ENCODE measurements at places on chromosomes 4 and X.

- DNase-seq = peak; percentile 5
Measured at GRCh38 chr4:4247696-4248028, 361 bp downstream of the TMEM128 start.

DNA sequence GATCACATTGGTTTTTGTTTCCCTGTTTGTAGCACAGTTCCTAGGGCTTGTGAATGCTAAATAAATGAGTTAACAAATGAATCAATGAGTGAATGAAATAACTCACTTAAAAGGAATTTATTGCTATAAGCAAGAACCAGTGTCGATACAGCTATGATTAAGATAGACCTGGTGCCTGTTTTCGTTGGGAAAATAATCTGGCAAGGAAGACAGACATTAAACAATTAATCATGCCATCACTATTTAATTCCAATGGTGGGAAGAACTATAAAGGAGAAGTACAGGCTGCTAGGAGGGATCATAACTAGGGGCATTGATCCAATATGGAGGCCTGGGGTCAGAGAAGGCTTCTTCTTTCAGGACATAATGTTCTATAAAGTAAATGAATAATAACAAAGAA is 4.5 kb upstream of the CBR4 start:
- DNase-seq = no peak

GRCh38 chrX:14896273-14896672 is 23.1 kb downstream of the MOSPD2 start:
- DNase-seq = no peak

DNA sequence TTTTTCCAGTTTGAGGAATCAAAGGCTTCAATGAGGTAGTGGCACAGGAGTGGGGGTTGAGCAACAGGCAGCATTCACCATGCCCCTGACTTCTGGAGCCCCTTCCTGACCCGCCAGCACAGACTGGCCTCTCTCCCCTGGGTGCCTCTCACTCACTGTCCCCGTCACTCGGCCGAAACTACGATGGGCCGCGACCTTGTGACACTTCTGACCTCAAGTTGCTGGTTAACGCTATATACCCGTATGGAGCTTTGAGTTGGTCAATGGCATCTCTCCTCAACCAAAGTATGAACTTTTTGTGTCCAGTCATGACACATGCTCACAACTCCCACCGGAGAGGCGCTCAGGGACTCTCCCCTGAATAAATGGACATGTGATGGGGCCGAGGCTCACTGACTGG is 72.1 kb downstream of the IRF2 start:
- DNase-seq = no peak

- DNase-seq = no peak
Measured at GRCh38 chr4:89519771-89520320, 212.2 kb upstream of the GPRIN3 start.

- DNase-seq = no peak
Measured at GRCh38 chr4:136241221-136241986, 1290.9 kb downstream of the PCDH18 start.

DNA sequence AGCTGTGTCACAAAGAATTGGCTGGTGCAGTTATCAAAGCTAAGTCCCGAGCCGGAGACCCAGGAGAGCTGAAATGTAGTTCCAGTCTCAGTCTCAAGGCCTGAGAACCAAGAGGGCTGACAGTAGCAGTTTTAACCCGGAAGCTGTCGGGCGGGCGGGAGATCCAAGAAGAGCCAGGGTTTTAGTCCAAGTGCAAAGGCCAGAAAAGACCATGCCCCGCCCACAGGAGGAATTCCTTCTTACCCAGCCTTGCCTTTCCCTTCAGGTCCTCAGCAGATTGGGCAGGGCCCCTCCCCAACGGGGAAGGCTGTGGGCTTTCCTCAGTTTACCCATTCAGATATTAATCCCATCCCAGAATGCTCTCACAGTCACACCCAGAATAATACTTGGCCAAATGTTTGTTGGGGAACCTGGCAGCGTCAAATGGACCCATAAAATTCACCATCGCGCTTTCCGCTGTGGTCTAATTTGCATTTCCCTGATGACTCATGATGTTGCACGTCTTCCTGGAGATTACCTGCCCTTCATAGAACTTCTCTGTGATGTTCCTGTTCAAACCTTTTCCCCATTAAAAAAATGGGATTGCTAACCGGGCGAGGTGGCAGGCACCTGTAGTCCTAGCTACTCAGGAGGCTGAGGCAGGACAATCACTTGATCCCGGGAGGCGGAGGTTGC is 16.2 kb downstream of the MAEA start:
- DNase-seq = peak; percentile 41

- peak; percentile 74 for DNase-seq
Measured at GRCh38 chr4:7831330-7831729, 108.3 kb downstream of the AFAP1 start.

DNA sequence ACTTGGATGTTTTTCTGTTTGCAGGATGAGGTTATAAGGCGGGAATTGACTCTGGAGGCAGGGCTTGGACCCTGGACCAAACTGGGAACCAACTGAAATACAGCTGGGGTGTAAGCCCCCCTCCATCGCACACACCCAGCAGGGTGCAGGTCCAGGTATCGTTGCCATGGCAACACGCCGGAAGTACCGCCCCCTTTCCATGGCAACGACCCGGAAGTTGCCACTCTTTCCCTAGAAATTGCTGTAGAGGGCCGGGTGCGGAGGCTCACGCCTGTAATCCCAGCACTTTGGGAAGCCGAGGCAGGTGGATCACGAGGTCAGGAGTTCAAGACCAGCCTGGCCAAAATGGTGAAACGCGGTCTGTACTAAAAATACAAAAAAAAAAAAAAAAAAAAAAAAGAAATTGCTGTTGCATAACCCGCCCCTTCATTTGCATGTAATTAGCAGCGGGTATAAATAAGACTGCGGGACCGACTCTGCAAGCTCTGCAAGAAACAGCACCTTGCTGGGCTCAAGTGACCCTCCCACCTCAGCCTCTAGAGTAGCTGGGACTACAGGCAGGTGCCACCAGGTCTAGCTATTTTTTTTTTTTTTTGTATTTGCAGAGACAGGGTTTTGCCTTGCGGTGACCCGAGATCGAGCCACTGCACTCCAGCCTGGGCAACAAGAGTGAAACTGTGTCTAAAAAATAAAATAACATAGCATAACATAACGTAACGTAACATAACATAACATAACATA is 139.6 kb downstream of the CRLF2 start:
- no peak for DNase-seq

DNA sequence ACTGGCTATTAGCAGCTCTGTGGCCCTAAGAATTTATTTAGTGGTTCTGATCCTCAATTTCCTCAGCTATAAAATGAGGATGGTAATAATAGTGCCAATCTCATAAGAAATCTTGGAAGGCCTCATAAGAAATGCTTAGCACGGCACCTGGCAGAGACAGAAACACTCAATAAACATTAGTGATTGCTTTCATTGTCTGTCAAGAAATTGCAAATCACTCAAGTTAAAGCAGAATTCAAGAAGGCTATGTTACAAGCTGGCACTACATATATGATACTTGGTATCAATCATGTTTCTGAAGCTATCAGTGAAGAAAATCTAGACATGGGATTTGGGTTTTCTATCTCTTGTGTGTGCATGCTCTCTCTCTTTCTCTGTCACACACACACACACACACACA is 267.7 kb upstream of the KCNIP4 start:
- no peak for DNase-seq

- peak; percentile 36 for DNase-seq
Measured at GRCh38 chrX:8971116-8971515, 62.8 kb downstream of the FAM9B start.

DNA sequence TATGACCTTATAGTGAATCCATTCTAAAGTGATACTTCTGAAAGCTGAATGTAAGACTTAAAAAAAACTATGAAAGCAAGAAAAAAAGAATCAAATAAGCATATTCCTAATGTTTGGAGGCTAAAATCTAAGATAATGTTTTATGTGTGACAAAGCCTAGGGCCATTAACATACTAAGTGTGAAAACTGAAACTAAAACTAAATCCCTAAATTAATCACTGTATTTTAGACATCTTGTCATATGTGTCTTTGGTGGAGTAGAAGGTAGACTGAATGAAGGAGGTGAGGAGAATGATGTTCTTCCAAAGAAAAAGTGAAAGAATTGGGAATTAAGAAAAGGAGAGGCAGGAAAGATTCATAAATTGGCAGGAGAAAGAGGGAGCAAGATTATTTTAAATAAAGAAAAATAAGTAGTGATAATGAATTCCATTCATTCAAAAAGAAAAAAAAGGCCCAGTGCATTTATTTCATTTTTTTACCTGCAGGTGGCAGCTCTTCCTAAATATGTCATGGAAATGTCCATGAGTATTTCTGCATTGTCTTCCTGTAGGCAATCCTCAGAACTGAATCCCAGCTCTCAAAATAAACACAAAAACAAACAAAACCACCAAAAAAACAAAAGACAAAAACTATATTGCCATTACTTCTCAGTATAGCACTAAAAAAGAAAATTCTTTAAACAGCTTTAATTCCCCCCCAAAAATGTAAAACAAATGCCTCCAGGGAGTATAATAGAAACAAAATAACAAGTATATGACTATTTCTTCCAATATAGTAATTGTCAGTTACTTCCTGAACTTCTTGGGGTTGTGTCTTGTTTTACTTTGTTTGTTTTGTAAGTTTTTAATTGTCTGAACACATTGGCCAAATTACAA is 17.0 kb upstream of the AP1AR start:
- DNase-seq = peak; percentile 11

DNA sequence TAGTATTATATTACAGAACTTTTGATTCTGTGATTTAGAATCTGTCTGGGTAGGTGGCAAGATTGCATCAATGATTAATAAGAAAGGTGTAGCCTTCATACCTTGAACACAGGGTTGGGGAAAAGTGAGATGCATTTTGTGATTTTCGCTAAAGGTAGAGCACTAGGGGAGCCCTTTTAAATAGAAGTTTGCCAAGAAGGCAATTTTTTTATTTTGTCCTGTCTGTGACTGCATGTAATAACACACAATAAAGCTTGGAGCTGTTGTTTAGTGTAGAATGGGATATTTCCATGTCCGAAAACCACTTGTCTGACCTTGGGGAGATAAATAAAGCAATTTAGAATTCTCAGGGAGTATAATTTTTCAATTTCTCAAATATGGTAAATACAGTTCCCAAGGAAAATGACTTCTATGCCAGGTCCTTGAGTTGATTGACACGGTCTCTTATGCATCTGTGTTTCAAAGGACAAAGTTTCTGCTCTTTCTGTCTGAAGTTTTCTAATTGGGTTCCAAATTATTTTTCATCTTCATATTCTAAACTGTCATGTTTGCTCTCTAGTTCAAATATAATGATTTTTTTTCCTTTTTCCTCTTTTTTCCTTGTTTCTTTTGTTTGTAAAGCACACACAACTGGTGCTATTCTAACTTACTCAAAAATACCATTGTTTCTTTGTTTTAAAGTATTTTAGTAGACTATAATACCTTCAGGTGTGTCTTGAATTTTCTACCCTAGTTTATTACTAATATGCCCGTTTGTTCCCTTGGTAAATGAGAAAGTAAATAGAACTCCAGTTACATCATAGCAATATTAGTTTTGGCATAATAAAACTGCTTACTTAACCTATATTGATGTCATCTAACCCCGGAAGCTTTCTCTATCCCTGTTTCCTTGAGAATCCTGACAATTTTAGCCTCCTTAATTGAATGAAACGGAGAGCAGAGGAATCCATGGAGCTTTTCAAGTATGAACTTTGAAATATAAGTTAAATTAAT is 87.8 kb upstream of the BMPR1B start:
- DNase-seq = no peak

DNA sequence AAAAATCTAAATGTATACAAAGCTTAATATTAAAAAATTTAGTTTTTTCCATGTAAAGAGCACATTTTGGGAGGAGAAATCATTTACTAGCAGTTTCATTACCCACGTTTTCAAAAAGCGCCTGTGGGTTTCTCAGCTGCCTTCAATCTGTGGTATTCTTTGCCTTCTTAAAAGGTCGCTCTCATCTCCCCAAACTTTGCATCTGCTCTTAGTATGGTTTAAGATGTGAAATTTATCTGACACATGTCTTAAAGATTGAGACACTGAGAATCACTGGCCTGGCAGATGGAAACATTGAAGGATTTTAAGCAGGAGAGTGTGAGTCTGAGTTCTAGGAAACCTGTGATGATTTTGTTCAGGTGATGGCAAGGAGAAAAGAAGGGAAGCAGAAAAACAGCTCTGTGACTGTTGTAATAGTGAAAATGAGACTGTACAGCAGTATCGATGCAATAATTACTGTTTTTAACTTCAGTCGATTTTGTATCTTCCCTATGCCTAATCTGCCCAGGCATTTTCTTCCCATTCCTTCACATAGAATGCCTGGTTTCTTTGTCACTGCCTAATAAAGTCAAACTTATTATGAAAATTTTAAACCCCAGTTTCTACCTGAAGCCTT is 75.9 kb downstream of the PAQR3 start:
- DNase-seq = no peak
